Stimulated activated CD8-positive, alpha-beta memory T cell treated with anti-CD3 and anti-CD28 coated beads, Interleukin-4, amount 100 ng/mL, for 4 hours (primary cell): ENCODE measurements at places on chromosomes 7 and 10.

DNA sequence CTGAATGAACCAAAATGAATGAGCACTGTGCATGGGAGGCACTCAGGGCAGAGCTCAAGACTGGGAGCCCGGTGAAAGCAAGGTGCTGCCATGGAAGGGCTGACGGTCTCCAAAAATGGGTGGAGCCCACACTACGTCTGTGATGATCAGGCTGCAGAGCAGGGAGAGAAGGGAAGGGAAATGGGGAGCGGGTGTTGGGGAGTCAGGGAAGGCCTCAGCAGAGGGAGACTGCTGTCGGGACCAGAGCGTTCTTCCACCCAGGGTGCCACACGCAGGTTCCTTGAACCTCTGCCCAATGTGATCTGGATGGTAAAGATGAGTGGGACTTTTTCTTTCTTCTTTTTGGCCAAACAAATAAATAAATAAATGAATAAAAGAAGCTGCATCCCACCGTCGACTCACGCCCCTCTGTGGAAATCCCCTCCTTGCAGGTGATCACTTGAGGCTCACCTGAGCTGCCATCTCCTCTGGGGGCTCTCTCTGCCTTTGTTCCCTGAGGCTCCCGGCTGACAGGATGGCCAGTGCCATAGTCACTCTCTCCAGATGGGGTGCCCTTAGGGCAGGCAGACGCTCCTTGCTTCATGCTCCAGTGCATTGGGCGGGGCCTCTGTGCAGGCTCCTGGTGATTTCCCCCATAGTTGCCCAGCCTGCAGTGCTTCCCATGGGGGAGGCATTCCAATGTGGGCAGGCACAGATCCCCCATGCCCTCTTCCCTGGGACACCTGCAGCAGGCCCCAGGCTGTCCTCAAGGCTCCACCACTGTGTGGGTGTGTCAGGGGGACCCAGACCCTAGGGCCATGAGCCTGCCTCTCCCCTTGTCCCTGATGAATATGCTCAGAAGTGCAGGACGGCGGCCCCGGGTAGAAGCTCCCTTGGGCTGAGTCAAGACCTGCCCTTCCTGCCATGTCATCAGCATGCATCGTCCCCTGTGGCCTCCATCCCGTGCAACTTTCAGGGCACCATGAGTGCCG lies 131.8 kb downstream of the PTPN20 start:
- DNase-seq: no peak

DNA sequence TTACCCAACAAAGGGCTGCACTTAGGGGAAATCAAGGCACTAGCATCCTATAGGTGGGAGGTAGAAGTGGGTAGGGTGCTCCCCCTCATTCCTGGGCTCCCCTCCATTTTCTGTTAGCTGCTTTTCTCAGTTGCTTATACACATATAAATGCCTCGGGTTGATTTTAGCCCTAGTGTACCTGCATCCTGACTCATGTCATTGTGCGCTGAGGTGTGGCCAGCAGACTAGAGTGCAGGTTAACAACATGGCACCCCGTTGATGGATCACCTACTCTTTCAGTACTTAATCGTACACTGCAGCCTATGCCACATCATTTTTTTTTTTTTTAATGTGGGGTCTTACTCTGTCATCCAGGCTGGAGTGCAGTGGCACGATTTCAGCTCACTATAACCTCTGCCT lies 144.0 kb upstream of the ITGB1 start:
- no peak for DNase-seq

DNA sequence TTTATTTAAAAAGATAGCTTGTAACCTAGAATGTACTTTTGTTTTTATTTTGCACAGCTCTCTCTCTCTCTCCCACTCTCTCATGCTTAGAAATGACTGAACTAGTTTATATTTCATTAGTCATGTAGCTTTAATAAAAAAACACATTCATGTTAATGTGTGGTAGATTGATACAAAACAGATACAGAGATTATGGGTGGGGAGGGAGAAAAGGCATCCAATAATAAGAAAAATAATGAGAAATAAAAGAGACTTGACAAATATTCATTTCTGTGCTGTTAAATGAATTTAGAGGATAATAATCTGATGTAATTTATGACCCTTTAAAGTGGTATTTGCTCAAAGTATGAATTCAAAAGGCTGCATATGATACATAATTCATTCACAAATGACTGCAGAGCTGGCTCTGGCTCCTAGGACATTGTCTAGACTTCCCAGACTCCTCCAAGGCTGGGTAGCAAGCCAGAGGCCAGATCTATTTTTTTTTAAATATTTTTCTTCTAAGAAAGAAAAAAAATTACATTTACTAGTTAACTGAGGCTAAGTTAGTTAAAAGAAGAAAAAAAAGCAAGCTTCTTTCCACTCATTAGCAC lies 105.7 kb upstream of the DNAJB12 start:
- DNase-seq: no peak

- DNase-seq: no peak
These were observed 125.3 kb downstream of the DYNC1I1 start for GRCh38 chr7:95897557-95898251.

- DNase-seq: no peak
These were observed 202.1 kb upstream of the SMIM30 start for GRCh38 chr7:113320419-113320818.

DNA sequence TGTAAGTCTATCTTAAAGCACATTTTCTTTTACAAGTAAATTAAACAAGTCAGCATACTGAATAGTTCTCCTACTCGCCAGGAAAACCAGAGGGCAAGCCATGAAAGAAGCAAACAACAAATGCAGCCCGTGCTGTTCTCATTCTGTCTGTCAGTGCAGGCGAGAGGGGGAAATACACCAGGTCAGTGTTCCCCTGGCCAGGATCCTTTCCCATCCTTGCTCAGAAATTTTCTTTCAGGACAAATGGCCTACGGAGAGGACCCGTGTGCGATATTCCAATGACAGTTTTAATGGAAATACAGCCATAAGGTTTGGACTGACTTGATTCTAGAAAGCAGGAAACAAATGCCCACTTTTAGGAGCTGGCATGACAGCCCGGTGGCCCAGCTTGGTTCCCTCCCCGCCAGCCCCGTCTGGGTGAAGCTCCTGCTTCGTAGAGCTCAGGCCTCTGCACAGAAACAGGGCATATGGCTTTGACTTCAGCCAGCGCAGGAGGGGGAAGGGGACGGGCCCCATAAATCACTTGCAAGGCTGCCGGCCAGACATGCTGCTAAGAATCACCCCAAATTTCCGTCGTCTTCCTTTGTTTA lies 67.8 kb downstream of the FRMD4A start:
- DNase-seq: no peak

- DNase-seq: no peak
These were observed 97.0 kb downstream of the SVIL start for GRCh38 chr10:29537799-29538198.

GRCh38 chr7:101651112-101651511 lies 22.0 kb upstream of the MYL10 start:
- no peak for DNase-seq

GRCh38 chr7:139396323-139396951 lies 36.7 kb downstream of the LUC7L2 start:
- no peak for DNase-seq

GRCh38 chr10:113992471-113993011 lies 51.1 kb upstream of the ADRB1 start:
- no peak for DNase-seq

DNA sequence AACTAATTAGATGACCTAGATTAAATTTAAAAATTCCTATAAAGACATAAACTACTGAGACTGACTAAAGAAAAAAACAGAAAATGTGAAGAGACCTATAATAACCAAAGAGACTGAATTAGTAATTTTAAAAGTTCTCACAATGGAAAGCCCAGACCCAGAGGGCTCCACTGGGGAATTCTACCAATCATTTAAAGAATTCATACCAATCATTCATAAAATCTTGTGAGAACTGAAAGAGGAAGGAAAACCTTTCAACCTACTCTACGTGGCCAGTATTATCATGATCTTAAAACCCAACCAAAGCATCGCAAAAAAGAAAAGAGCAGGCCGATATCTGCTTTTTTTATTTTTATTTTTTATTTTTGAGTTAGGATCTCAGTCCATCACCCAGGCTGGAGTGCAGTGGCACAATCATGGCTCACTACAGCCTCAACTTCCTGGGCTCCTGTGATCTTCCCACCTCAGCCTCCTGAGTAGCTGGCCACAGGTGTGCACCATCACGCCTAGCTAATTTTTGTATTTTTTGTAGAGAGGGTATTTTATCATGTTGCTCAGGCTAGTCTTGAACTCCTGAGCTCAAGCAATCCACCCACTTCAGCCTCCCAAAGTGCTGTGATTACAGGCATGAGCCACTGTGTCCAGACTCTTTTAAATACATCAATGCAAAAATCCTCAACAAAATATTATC lies 48.6 kb downstream of the DGKI start:
- no peak for DNase-seq

- DNase-seq: no peak
These were observed 171.0 kb upstream of the ZNF32 start for GRCh38 chr10:43819464-43820230.

- DNase-seq: no peak
These were observed 20.3 kb downstream of the MRPS24 start for GRCh38 chr7:43849047-43849446.

DNA sequence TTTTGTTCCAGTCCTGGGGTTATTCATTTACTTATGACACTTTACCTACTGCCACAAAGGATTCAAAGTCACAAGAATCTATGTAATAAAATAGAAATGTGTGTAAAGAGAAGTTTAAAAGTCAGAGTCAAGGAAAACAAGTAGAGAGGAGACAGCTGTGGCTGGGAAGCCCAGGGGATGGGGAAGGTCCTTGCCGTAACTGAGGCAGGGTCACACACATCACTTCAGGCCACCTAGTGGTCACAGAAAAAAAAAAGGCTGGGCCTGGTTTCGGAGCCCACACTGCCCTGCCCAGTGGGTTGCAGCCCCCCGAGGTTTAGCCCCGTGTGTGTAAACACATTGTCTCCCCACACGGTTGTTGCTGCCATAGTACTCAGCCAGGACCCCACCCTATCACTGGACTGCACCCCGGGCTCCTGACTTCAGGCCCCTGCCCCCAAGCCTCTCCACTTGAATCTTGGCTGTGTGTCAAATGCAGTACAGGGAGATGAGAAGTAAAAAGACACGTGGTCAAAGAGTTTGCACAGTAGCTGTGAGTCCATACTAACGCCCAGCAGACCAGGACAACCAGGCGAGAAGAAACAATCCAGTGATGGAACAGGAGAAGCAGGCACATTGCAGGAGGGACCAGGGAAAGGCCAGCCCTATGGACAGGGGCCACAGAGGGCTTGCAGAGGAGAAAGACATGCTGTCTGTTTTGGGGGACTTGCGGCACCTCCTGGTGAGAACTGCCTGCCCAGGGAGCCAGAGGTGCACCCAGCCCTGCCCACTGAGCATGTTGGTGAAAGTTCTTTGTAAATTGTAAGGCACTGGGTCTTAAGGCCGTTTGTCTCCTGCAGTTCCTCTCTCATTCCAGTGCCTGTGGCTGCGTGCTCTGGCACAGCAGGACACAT lies 91.4 kb upstream of the MACROH2A2 start:
- DNase-seq: no peak

DNA sequence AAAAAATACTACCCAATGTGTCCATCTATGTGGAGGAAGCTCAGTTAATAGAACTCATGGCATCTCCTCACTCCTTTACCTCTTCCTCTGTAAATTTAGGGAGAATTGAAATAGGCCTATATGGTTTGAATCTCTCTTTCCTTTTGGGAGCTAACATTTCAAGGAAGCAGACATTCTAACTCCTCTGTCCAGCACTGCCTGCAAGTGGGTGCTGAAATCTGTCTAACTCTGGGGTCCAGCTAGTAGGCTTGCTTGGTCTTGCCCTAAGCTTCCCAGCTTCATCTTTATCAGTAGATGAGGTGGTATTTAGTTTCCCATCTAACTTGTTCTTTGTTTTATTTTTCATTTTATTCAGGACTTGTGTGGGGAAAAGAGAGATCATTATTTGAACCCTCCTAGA lies 23.2 kb downstream of the CYCS start:
- DNase-seq: no peak

DNA sequence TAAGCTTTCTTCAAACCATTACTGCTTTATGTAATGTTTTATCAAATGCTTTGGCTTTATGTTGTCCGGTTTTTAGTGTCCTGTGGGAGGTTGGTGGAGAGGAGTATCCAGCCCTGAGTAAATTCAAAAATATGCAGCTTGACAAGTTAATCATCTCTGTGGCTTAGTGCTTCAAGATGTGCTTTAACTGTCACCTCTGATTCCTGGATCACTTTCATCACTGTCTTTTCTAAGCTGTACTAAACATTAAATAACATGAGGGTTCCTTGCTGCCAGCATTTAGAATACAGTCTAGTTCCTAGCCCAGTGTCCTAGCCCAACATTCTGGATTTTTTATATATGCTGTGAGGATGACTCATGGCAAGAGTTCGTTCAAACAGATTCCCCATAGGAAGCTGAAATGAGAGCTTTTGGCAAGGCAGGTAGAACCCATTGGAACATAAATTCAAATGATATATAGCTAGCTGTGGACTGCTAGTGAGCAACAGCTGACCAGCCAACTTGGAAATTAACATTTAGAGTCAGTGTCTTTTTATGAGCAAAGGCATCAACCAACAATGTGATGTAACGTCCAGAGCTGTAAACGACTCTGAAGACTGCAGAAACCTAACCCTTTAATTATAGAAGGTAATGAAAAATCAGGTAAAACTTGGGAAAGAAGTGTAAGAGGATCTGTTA lies 80.6 kb upstream of the OIT3 start:
- DNase-seq: no peak

DNA sequence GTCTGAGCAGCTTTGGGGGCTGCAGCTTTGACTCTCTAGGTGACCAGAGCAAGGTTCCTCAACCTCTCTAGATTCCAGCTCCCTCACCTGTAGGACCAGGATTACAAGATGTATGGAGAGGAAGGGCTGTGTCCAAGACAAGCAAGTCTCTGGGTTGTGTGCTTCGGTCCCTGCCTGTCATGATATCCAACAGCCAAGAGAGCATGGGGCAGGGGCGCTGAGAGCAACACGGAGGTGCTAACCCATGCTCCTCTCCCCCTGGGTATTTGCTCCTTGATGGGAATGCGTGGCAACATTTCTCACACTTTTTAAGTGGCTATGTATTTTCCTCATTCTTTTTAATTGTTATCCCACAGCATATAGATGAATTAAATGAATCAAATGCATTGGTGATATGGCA lies 10.3 kb downstream of the CDHR1 start:
- DNase-seq: no peak

DNA sequence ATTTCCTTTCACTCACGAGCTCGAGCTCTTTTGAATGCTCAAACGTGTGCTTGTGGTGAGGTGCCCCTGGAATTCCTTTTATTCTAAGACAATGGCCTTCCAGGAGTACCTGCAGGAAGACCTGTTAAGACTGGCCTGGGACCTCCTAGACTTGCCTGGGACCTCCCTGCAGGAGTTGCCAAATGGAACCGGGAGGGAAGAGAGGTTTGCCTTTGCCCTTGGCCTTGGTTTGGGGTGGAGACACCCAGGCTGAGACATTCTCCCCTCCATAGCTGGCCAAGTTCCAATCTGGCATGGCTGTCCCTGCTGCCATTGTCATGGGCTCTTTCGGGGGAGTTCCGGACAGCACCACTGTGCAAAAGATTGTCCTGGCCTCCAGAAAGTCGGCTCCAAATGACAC lies 39.7 kb downstream of the DNAJB12 start:
- DNase-seq: no peak

DNA sequence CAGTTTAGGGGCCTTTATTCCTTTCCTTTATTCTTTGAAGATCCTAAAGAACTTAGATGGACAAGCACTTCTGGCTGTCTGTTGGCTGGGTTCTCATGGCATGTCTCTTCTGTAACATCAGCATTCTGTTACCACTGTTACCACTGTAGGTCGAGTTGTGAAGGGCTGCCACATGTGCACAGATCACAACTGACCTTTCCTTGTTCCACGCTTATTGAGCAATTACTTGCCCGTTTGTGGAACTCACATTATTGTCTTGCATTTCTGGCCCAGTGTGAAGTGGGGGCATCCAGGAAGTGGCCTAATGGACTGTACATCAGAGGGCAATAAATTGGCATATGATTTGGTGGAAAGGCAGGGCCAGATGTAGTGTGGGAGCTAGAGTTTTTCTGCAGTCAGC lies 23.7 kb downstream of the GBF1 start:
- no peak for DNase-seq
